NCI-H2081 treated with DMSO at 0.1 percent for 48 hours (cell line): ENCODE measurements at places on chromosomes 1 and 21.

- no peak for DNase-seq
Measured at GRCh38 chr1:187842406-187843165, 1013.8 kb downstream of the PLA2G4A start.

DNA sequence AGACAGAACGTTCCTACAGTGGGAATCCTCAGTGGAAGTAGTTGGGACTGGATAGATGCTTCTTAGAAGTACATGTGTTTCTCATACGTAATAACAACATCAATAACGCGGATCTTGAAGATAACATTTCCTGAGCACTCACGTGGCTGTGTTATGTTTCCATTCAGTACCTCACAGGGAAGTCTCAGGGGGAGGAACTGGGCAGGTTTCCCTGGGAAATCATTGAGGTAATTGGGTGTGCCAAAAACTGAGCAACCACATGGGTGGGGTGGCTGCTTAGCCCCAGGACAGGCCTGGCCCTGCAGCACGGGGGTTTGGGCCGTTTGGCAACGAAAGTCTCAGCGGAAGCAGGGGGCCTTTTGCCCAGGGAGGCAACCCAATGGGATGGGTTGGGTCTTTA is 133.8 kb downstream of the ZSCAN20 start:
- no peak for DNase-seq

GRCh38 chr1:63833363-63834119 is 59.7 kb downstream of the ROR1 start:
- no peak for DNase-seq

- no peak for DNase-seq
Measured at GRCh38 chr1:153882296-153882912, 40.4 kb downstream of the GATAD2B start.

- DNase-seq, result no peak
Measured at GRCh38 chr1:25011943-25012638, 82.0 kb upstream of the RUNX3 start.

- DNase-seq, result no peak
Measured at GRCh38 chr1:68234094-68234493, 1.8 kb upstream of the WLS start.

- no peak for DNase-seq
Measured at GRCh38 chr1:81619156-81619555, 181.6 kb upstream of the ADGRL2 start.

DNA sequence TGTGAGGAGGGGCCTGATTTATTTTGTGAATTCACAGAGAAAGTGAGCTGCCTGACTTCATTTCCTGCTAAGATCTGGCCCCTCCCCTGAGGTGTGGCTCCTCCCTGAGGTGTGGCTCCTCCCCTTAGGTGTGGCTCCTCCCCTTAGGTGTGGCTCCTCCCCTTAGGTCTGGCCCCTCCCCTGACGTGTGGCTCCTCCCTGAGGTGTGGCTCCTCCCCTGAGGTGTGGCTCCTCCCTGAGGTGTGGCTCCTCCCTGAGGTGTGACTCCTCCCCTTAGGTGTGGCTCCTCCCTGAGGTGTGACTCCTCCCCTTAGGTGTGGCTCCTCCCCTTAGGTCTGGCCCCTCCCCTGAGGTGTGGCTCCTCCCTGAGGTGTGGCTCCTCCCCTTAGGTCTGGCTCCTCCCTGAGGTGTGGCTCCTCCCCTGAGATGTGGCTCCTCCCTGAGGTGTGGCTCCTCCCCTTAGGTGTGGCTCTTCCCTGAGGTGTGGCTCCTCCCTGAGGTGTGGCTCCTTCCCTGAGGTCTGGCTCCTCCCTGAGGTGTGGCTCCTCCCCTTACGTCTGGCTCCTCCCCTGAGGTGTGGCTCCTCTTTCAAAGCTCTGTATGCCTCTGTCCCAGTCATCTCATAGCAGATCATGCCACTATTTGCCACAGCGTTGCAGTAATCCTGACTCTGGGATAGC is 26.9 kb upstream of the LRRC3 start:
- no peak for DNase-seq

GRCh38 chr1:236507022-236507700 is 16.6 kb upstream of the LGALS8 start:
- peak; percentile 60 for DNase-seq
